ENCODE measurements at places on chromosomes 7 and 10. TPM values are rescaled to one million over a fixed set of nuclear protein-coding genes. Genes with fewer than 3 reads are reported as not detected.

Gene OR2A5
- total RNA-seq = not detected

Gene PNLIPRP3
- total RNA-seq = 0.59 TPM

GRCh38 chr10:33832124-33832787 lies 497.8 kb upstream of the NRP1 start:
- DNase-seq = no peak

DNA sequence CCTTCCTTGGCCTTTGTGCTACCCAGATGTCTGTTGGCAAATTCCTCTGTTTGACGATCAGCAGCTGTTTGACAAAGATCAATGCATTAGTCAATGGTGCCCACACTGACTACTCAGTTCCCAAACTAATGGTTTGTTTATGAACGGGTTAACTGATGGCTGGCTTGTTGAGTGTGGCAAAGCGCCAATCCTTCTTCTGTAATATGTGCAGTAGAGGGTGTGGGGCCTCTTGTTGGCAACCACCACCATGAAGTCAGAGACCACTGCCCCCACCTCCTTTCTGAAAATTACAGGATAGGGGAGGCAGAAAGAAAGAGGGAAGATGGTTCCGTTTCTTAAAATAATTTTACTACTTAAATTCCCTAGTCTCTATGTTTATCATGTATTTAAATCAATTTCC lies 2.6 kb upstream of the PLCE1 start:
- DNase-seq = no peak

GRCh38 chr7:117889611-117890010 lies 16.4 kb upstream of the CTTNBP2 start:
- no peak for DNase-seq

DNA sequence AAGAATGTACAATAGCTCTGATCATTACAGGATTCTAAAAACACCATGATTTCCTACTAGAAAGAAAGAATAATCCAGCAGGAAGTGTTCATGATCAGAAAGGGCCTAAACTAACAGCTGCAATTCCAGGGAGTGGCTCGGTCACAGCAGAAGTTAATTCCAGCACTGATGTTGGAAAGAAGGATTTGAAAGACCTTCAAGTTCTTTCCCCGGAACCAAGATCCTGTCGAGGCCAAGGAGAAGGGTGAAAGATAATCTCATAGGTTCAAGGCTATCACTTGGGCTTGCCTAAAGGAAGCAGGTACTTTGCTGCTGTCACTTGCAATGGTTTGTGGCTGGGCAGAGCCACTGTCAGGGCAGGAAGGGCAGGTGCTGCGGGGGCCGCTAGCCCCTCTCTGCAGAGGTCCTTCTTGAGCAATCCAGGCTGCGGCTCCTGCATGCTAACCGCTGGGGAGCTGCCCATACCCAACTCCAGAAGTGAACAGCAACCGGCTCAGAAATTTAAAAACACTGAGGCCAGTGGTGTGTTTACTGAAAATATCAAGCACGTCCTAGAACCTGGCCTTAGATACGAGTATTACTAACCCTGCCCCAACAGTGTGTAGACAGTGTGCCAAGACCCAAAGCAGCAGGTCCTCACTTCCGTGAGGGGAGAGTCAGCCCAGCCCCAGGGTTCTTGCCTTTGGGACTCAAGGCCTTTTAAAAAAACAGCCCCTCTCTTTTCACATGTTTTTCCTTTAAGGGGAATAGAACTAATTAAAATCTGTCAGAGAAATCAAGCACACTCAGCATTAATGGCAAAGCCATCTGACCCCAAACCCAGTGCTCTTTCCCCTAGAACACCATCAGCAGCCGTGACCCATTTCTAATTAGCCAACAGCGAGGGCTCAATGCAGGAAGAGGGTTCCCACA lies 76.8 kb downstream of the VIPR2 start:
- DNase-seq = peak; percentile 72

Data from osteoblast (primary cell).